ENCODE measurements at places on chromosomes 12 and 14. TPM values are rescaled to one million over a fixed set of nuclear protein-coding genes. Genes with fewer than 3 reads are reported as not detected.

The KRT81 gene
- not detected for total RNA-seq

The CKB gene
- 104 TPM for total RNA-seq

The TAS2R7 gene
- total RNA-seq = not detected

The WIF1 gene
- total RNA-seq = 0.15 TPM

The BCL11B gene
- under 0.01 TPM for total RNA-seq

The PSEN1 gene
- 30.3 TPM for total RNA-seq
